Stimulated activated CD8-positive, alpha-beta memory T cell treated with anti-CD3 and anti-CD28 coated beads, Interleukin-15, amount 100 ng/mL, for 48 hours (primary cell): ENCODE measurements at places on chromosomes 7 and 10.

GRCh38 chr7:27906385-27907091 is 166.6 kb downstream of the TAX1BP1 start:
- DNase-seq, result no peak

- DNase-seq, result no peak
Measured at GRCh38 chr10:47258921-47259320, 41.1 kb upstream of the GDF10 start.

GRCh38 chr7:117114272-117114671 is 161.0 kb downstream of the ST7 start:
- DNase-seq, result no peak

GRCh38 chr7:1452205-1452604 is 7.1 kb downstream of the MICALL2 start:
- no peak for DNase-seq

- no peak for DNase-seq
Measured at GRCh38 chr10:87507879-87508483, 3.3 kb downstream of the MINPP1 start.

DNA sequence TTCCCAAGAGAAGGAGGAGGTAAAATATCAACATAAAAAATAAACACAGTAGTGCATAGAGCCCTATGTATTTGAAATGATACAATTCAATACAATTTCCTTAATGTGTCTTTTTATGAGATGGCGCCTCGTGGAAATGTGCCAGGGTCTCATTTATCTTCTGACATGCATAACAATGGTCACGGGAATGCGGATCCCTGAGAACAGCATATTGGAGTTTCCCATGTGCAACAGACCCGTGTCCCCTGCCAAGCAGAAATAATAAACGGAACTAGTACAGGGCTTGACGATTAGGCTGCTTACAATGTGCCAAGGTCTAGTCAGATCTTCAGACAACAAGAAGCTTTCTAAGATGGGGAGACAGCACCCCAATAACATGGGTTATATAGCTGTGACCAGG is 217.9 kb downstream of the ARHGAP21 start:
- DNase-seq, result no peak

DNA sequence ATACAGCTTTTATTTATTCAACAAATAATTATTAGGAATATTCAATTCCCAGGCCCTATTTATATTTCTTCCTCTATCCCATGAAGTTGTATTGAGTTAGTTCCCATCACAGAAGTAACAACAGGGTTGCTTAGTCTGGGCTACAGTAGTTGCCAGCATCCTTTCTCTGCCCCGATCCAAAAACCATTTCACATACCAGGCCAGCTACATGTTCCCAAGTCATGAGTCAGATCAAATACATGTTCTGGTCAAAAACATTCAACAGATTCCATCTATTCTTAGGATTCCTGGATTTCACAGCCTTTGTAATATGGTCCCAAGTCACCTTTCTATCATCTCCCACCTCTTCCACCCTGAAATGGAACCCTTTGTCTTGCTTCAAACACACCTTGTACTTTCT is 91.6 kb downstream of the RAB11FIP2 start:
- no peak for DNase-seq

- no peak for DNase-seq
Measured at GRCh38 chr7:85887133-85887532, 700.3 kb upstream of the SEMA3D start.

DNA sequence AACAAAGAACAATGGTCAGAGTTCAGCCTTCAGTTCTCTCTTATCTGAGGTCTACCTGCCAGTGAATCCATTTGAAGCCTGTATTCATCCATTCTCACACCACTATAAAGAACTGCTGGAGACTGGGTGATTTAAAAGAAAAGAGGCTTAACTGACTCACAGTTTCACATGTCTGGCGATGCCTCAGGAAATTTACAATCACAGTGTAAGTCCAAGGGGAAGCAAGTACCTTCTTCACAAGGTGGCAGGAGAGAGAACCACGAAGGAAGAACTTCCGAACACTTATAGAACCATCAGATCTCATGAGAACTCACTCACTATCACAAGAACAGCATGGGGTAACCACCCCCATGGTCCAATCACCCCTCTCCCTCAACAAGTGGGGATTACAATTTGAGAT is 33.0 kb upstream of the SLC25A13 start:
- DNase-seq, result no peak

GRCh38 chr10:103336370-103336769 is 14.6 kb downstream of the PCGF6 start:
- no peak for DNase-seq

- no peak for DNase-seq
Measured at GRCh38 chr7:149859876-149860275, 13.9 kb upstream of the ATP6V0E2 start.

- DNase-seq, result peak; percentile 36
Measured at GRCh38 chr10:80356563-80356988, at the start of the genes DYDC1 and DYDC2. Gene DYDC1, minus strand, starts transcription at chr10:80356755. Its CDS starts 4,154 bp downstream, at chr10:80352601. Gene DYDC2, plus strand, starts transcription at chr10:80356781. Its CDS starts 5,663 bp downstream, at chr10:80362444.

- no peak for DNase-seq
Measured at GRCh38 chr7:65001291-65001814, 5.1 kb downstream of the ERV3-1 start.

- no peak for DNase-seq
Measured at GRCh38 chr7:139656387-139656786, 121.4 kb downstream of the HIPK2 start.

- no peak for DNase-seq
Measured at GRCh38 chr7:21984042-21984441, 38.3 kb upstream of the CDCA7L start.

- DNase-seq, result no peak
Measured at GRCh38 chr10:47182934-47183703, 116.9 kb upstream of the GDF10 start.

- no peak for DNase-seq
Measured at GRCh38 chr7:137935884-137936508, 65.9 kb downstream of the CREB3L2 start.

- no peak for DNase-seq
Measured at GRCh38 chr10:64637939-64638338, 1116.7 kb downstream of the REEP3 start.

DNA sequence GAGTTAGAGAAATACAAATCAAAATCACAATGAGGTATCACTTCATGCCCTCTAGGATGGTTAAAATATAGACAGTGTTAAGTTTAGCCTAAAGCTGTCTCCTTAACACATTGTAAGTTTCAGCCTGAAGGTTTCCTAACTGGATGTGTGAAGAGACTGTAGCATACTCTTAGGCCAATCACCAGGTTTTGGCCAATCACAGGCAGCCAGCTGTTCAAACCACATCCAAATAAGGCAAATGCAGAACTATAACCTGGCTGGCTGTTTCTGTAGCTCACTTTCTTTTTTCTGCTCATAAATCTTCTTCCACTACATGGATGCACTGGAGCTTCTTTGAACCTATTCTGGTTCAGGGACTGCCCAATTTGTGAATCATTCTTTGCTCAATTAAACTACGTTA is 19.7 kb downstream of the ESYT2 start:
- DNase-seq, result no peak

GRCh38 chr7:143490717-143491306 is 13.1 kb downstream of the TAS2R41 start:
- no peak for DNase-seq

- no peak for DNase-seq
Measured at GRCh38 chr7:123433665-123434064, 100.7 kb downstream of the IQUB start.

DNA sequence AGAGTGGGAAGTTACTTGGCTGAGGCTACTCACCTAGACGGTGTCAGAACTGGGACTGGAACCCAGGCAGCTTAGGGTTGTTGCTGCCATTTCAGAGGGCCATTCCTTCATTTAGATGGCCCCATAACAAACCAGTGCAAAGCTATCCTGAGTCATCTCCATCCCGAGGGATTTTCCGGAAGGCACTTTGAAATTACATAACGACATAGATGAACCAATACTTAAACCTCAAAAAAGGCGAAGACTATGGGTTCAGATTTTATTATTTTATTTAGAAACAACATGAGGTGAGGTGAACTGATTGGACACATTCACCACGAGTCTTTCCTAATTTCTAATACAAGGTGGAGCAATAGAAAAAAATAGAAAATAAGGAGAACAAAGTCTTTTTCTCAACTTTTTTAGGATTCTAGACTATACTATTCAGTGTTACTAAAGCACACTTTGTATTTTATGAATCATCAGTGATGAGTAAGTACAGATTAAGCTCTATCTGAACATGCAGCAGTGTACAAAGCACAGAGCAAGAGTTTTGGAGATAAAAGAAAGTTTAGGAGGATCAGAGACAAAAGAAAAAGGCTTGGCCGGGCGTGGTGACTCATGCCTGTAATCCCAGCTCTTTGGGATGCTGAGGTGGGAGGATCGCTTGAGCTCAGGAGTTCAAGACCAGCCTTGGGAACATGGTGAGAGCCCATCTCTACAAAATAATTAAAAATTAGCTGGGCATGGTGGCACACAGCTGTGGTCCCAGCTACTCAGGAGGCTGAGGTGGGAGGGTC is 79.5 kb upstream of the SVIL start:
- no peak for DNase-seq

GRCh38 chr7:21149809-21150208 is 278.1 kb upstream of the SP4 start:
- no peak for DNase-seq

GRCh38 chr10:118832241-118832651 is 77.5 kb upstream of the CACUL1 start:
- no peak for DNase-seq

- DNase-seq, result no peak
Measured at GRCh38 chr10:88120599-88121333, 257.3 kb downstream of the PTEN start.

DNA sequence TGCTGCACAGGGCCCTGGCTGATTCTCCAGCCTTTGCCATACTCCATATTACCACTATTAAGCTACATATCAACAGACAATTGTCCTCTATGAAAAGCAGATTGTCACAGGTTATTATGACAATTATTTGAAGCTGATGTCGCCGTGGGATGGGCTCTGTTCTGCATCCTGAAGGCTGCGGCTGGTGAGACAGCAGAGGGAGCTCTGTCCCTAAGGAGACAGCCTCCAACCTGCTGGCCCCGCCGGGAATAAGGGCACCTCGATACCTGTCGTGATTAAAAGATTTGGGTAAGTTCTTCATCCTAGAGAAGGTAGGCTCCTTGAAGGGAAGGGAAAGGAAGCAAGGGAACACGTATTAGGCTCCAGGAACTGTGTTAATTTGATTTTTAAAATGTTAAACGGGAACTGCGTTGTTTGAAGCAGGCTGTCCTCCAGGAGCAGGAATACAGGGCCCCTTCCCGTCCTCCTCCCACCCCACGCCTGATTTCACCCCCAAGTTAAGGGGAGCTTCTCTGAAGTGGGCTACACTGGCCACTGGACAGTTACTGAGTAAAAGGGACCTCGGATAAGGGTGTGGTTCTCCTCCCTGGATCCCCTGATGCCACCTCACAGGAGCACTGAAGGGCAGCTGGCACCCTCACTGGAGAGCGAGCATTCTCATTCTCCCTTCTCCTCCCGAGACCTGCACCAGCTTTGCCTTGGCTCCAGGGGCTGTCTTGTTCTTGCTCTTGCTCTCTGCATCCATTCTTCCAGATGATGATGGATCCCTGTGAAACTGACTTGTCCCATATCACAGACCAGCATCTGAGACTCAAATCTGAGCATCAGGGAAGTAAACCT is 11.8 kb upstream of the TIAL1 start:
- DNase-seq, result no peak

DNA sequence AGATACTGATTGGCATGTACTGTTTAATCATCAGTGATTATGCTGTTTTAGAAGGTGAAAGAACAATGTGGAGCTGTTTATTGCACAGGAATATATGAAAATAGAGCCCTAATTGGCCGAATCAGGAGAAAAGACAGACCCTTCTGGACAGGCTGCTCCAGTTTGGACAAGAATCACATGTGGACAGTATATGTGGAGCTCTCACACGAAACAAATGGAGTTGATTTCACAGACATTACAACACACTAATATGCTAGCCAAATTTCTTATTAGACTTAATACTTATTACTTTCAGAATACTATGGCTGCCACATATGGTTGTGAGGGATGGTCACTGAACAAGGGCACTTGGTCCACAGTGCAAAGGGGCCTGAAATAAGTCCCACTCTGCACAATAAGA is 15.5 kb downstream of the TWIST1 start:
- no peak for DNase-seq

DNA sequence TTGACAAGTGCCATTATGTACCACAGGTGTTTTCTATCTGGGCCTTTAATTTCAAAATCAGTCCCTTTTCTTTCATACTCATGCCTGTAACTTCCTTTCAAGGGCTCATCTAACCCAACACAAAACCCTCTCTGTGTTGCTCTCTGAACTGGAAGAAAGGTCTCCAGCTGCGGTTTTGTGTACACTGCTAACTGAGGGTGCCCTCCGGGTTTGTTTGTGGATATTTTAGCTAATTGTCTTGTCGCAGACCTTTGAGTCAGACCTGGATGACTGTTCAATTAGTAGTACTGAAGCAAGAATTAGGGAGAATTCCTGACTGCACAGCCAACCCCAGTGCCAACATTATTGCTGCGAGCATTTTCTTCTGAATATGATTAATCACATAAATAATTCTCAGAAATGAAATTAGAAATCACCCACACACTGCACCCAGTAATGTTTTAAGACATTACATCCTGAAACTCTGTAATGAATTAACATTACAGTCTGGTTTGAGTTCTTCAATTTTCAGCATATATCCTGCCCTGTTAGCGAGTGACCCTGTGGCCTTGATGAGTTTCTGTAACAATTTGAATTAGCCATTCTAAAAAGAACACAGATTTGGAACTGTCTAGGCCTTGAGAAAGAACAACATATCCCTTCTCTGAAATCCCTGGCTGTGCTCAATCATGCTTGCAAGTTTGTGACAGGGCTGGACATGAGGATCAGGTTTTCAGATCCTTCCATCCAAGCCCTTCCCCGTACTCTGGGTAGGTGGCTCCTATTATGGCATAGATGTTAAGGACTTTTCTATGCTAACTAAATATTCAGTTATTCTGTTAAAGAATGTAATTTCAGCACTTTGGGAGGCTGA is 460.1 kb downstream of the PLXDC2 start:
- DNase-seq, result no peak

DNA sequence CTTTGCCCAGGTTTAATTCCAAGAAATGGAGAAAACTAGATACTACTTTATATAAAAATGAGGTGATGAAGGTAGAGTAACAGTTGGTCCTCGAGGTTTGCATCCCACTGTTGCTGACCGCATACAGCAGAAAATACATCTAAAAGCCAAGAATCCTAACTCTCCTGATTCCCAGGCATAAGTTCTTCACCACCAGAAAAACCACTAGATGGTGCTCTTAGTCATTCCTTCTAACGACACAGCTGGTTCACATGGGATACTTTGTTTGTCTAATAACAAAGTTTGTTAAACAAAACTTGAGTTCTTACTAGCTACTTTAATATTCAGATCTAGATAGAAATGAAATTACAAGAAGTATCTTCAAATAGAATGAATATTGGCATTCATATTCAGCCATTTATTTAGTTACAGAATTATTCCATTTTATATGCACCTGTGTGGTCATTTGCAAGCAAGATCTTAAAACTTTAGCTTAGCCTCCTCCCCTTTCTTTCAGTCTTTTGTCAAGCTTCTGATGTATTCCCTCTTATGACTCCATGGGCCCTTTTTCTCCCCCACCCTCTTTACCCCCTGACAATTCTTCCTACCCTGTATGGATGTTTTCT is 54.1 kb upstream of the CYP26C1 start:
- DNase-seq, result no peak

GRCh38 chr7:100818825-100819224 is 8.5 kb downstream of the EPHB4 start:
- DNase-seq, result no peak

- DNase-seq, result no peak
Measured at GRCh38 chr10:62627983-62628382, 176.5 kb upstream of the ADO start.
